Lung microvascular endothelial cell (primary cell): ENCODE measurements at places on chromosomes 5 and 9.

GRCh38 chr5:138946241-138946623 is 71.1 kb upstream of the LRRTM2 start:
- no peak for DNase-seq

DNA sequence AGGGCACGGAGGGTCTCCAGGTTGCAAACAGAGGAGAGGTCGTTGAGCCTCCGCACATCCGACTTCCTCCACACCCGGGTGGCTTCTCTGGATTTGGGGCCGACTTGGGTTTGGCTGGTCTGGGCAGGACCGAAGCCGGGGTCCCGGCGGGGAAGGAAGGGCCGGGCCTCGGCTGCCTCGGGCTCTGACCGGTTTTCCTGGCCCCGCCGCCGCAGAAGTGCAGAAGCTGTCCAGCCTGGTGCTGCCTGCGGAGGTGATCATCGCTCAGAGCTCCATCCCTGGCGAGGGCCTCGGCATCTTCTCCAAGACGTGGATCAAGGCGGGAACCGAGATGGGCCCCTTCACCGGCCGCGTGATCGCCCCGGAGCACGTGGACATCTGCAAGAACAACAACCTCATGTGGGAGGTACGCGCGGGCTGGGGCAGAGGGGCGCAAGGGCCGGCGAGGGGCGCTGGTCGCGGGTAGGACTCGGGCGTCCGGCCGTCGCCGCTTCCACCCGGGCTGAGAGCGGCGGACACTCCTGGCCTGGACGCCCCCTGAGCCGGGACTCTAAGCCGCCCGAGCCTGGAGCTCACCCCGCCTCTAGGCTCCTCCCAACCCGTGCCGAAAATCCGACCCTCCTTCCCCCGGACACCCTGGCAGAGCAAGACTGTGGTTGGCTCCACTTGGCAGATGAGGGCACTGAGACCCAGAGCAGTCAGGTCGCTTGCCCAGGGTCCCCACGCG is 2.2 kb downstream of the PRDM12 start:
- DNase-seq: no peak

DNA sequence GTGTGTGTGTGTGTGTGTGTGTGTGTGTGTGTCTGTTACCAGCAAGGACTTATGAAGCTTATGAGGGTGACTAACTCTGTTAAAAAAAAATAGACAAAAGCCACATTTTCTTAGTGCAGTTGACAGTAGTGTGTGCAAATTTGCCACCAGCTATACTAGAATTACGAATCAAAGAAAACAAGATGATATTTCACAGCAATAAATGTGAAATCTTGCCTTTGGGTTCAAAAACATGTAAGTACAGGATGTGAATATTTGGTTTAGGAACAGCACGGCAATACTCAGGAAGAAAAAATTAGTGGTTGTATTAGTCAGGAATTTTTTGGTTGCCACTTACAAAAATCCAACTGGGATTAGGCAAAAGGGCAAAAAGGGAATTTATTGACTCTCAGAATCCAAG is 117.4 kb downstream of the NPR3 start:
- no peak for DNase-seq

DNA sequence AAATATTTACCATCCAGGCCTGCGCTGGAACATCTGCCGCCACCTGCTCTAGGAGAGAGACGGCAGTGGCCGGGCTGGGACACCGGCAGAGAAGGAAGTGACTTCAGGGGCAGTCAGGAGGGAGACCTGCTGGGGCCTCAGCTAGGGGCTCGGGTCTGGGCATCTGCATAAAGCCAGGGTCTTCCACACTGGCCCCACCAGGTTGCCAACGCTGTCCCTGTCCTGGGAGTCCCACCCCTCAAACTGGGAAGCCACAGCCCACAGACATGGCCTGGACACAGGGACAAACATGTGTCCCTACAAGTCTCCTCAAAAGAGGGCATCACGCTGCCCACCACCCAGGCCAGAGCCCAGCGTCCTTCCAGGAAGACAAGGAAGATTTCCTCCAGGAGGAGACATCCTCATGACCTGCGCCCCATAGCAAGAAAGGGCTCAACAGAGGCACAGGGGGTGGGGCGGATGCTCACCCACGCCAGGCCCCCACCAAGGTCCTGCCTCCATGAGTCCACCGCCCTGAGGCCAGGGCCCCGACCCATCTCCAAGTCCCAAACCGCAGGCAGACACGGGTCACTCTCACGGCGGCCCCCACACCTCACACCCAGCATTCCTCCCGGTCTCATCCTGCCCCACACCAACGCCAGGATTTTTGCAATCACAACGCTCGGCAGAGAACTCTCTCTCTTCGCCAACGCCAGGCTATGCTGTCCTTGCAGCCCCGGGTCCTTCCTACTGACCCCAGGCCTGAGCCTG is 9.0 kb downstream of the VAV2 start:
- no peak for DNase-seq

GRCh38 chr5:150777685-150778084 is 872 bp upstream of the SMIM3 start:
- DNase-seq: no peak

- DNase-seq: no peak
These were observed 68.9 kb downstream of the SLC1A3 start for GRCh38 chr5:36675282-36675681.

GRCh38 chr5:73066466-73066865 is 53.9 kb upstream of the TMEM171 start:
- DNase-seq: no peak

DNA sequence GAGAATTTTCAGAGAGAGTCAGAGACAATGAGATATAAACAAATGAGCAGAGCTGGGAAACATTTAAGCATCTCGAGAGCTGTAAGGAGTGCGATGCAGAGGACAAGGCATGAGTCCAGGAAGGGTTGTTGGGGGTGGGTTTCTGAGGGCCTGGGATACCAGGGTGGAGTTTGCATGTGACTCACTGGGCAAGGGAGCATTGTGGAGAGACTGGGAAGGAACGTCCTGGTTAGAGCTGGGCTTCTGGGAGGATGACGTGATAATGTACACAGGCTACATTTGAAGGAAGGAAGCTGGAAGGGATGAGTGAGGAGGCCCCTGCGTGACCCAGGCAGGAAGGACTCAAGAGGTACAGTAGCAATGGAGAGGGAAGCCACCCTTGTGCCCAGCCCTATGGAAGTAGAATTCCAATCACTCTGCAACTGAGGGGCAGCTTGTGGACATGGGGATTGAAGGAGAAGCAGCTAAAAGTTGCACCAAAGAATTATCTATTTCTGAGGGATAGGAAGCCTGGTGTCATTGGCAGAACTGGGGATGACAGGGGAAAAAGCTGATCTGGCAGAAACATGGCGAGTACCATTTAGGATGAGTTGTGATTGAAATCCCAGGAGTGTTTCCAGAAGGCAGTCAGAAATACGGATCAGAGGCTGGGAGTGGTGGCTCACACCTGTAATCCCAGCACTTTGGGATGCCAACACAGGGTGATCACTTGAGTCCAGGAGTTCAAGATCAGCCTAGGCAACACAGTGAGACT is 59.3 kb upstream of the AFAP1L1 start:
- DNase-seq: peak; percentile 99

GRCh38 chr5:87413343-87413645 is 564 bp upstream of the CCNH start:
- DNase-seq: no peak

GRCh38 chr5:149719666-149720065 is 10.4 kb upstream of the PPARGC1B start:
- DNase-seq: no peak

GRCh38 chr5:103441523-103441922 is 121.1 kb downstream of the NUDT12 start:
- DNase-seq: no peak

DNA sequence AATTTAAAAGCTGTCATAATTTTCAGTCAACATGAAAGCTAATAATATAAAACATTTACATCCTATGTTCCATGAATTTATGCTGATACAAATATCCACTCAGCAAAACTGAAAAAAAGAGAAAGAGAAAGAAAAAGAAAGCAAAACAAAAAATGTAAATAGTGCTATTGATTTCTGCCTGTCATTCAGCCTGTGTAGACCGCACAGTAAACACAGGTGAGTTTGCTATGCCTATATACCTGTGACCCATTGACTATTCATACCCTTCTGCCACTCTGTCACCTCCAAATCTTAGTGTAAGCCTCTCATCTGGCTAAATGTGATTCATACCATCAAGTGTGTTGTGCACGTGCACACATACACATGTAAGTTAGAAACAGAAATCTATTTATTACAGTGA is 359.0 kb upstream of the RORB start:
- no peak for DNase-seq

GRCh38 chr9:38224941-38225340 is 155.9 kb upstream of the SHB start:
- DNase-seq: no peak

DNA sequence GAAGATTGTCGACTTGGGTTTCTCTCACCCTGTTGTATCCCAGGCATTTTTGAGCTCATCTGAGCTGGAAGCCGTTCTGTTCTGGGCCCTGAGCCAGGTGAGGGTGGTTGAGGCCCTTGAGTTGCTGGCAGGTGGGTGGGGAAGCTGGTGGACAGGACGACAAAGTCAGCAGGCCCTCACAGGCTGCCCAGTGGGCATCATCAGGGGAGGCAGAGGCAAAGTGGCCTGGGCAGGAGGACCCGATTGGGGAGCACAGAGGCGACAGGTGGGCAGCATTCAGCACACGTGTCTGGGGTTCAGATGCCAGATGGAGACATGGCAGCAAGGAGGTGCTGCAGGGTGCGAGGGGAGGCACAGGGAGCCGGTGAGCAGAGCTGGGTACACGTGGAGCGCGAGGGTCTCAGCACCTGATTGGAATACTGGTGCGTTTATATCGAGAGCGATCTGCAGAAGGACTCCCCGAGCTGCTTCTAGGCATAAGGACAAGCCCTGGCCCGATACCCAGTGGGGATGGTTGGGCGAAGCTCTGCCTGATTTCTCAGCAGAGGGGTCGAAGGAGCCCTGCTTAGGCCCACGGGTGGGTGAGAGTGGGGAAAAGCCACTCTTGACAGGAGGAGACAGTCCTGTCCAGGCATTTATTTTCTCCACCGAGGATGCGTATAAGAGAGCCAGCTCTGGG is 49.0 kb upstream of the SUSD3 start:
- no peak for DNase-seq

DNA sequence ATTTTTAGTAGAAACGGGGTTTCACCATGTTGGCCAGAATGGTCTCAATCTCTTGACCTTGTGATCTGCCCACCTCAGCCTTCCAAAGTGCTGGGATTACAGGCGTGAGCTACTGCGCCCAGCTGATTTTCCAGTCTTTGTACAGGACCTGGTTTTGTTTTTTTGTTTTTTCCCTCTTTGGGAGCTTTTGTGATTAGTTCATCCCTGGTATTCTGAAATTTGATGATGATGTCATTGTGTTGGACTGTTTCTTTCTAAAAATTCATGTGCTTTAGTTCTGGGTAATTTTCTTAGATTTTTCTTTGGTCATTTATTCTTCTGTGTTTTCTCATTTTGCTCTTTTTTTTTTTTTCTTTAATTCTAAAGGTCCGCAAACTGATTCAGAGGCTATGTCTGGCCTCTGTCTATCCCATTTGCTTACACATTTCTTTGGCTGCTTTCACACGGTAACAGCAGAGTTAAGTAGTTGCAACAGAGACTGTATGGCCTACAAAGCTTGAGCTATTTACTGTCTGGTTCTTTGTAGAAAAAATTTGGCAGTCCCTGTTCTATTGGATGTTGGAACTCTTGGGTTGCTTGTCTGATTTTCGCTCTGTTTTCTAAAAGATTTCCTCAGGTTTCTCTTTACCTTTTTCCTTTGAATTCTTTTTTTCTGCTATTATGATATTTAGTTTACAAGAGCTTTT is 24.8 kb downstream of the STX17 start:
- no peak for DNase-seq

DNA sequence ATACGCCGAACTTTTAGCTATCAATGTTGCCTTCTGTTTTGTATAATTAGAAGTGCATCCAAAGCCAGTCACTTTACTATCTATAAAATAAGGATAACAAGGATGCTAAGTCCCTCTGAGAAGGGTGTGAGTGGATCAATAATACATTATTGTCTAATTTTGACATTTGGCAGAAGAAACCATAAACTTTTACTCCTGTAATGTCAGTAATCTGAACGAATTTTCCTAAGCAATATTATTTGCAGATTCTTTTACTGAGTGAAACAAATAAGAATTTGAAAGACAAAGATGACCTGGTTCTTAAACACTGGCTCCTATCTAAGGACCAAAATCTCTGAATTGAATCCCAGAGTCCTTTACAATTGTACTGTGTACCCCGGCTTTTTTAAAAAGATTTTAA is 126.6 kb upstream of the TMEM161B start:
- DNase-seq: no peak

GRCh38 chr5:159386028-159386711 is 55.9 kb upstream of the IL12B start:
- no peak for DNase-seq

DNA sequence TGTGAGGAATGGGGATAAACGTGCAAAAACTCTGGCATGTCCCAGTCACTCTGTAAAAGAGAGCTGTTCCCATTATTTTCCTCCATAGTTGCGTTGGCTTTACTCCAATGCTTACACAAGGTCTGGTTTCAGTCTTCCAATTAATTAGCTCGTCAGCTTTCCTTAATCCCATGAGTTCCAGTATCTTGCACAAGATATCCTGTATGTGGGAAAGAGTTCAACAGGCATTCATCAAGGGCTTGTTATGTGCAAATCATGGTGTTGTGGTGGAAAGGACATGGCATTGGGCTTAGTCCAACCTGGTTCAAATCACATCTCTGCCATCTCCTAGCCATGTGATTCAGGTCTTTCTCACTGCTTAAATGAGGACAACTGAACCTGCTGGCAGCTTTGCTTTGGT is 77.5 kb upstream of the PANK3 start:
- DNase-seq: no peak

GRCh38 chr5:36721664-36722235 is 115.3 kb downstream of the SLC1A3 start:
- DNase-seq: no peak

- DNase-seq: no peak
These were observed 7.1 kb downstream of the ACTL7A start for GRCh38 chr9:108869092-108869725.
